ENCODE measurements at places on chromosomes 16 and 17.

DNA sequence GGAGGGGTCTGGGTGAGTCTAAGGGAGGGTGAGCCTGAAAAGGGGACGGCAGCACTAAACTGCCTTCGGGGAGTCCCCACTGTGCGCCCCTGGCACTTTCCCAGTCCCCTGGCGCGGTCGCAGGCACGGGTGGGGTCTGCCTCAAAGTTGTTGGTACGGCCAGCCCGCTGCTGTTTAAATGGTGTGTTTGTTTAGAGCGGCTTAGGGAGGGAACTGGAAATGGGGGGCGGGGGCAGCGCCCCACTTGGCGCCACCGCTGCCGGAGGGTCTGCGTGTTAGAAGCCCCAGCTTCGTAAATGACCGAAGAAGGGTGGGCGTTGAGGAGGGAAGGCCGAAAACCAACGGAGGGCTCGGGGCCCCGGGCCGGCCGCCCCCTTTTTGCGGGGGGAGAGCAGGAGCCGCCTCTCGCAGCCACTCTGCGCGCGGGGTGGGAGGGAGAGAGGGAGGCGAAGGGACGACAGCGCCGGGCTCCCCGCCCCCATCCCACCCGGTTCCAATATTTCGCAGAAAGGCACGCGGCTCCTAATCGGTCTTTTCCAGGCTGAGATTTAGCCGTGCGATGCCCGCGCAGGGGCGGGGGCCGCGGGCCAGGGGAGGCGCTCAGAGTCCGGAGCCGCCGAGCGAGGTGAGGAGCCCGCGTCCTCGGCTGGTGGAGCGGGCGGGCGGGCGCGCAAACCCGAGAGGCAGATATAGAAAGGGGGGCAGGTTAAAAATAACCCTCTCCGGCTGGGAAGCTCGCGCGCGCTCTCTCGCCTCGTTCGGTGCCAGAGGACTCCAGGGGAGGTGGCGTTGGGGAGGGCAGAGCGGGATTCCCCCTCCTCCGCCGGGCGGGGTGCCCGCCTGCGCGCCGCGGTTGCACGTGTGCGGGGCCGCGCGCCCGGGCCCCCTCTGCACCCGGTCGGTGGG, 54.9 kb downstream of the SREBF1 start:
- H3K4me1 ChIP-seq, result peaks cover 37% of the 10 kb centered on the region
- peak overlapping the region; percentile 57 for H3K4me3 ChIP-seq
- no peak overlapping the region for H3K27ac ChIP-seq
- peaks cover 5% of the 10 kb centered on the region for H3K27me3 ChIP-seq
- no peaks in the 10 kb centered on the region for H3K36me3 ChIP-seq

DNA sequence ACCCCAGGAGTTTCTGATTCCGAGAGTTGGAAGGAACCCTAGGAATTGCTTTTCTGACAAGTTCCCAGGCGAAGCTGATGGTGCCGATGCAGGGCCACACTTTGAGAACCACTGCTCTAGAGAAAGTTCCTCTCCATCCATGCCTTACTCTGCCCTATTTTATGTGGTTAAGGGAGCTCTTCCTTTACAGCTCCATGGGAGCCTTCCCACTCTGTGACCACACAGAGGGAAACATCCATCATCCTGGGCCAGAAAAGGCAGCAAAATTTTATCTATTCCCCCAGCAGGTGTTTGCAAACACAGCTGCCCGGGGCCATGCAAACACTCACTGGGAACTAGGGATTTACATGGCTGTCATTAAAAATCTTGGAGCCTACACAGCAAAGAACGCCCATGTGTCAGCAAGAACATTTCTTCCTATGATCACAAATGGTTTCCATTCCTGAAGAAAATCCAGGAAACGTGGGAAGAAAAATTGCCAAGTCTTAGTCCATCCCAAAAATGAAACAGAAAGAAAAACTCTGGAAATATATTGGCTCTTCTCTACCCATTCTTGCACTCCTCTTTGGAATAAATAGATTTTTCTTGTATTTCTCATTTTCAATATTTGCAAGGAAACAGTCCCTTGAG, 252.7 kb downstream of the PMP22 start:
- H3K27ac ChIP-seq, result no peak overlapping the region
- no peak overlapping the region for H3K4me3 ChIP-seq
- peaks cover 17% of the 10 kb centered on the region for H3K27me3 ChIP-seq
- H3K4me1 ChIP-seq, result no peaks in the 10 kb centered on the region
- no peaks in the 10 kb centered on the region for H3K36me3 ChIP-seq
- no peak for DNase-seq

- no peaks in the 10 kb centered on the region for H3K4me1 ChIP-seq
- DNase-seq, result no peak
- no peak overlapping the region for H3K27ac ChIP-seq
Observed at GRCh38 chr17:74654742-74655141, 31.2 kb upstream of the CD300E start.

GRCh38 chr16:87918866-87919680, 17.3 kb downstream of the CA5A start:
- peaks cover 8% of the 10 kb centered on the region for H3K4me1 ChIP-seq
- H3K27ac ChIP-seq, result peak overlapping the region; percentile 5
- DNase-seq, result no peak
- H3K36me3 ChIP-seq, result no peaks in the 10 kb centered on the region
- peaks cover 21% of the 10 kb centered on the region for H3K27me3 ChIP-seq

- no peak overlapping the region for H3K27ac ChIP-seq
- H3K4me1 ChIP-seq, result peaks cover 32% of the 10 kb centered on the region
- no peak overlapping the region for H3K4me3 ChIP-seq
- DNase-seq, result no peak
Observed at GRCh38 chr17:65030618-65031017, 25.9 kb downstream of the GNA13 start.

DNA sequence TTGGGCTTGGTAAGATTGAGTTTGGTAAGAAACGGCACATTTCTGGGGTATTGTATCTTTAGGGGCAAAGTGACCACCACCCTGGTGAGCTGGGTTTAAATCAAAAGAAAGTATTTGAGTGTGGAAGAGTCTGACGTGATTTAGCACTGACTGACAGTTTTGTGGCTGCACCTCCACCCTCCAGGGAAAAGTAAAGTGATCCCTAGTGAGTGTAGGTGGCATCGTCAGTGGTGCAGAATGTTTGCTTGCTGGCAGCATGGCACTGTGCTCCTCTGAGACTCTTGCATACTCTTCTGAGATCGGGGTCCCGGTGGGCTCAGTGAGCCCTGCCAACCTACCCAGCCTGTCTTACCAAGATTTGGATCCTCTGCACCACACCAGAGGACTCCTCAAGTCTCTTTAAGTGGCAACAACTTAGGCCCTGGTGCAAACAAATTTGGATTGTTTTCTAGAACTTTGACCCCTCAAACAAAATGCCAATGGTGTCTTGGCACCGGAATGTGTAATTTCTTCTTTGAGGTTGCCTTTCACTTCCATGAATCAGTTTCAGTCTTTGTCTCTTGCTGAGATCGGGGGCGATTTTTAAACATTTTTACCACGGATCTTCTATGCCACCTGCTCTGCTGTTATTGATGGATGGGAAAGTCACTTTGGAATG, 2.8 kb downstream of the PRKCB start:
- no peaks in the 10 kb centered on the region for H3K4me1 ChIP-seq
- peaks cover 6% of the 10 kb centered on the region for H3K36me3 ChIP-seq
- no peak overlapping the region for H3K27ac ChIP-seq
- DNase-seq, result no peak

DNA sequence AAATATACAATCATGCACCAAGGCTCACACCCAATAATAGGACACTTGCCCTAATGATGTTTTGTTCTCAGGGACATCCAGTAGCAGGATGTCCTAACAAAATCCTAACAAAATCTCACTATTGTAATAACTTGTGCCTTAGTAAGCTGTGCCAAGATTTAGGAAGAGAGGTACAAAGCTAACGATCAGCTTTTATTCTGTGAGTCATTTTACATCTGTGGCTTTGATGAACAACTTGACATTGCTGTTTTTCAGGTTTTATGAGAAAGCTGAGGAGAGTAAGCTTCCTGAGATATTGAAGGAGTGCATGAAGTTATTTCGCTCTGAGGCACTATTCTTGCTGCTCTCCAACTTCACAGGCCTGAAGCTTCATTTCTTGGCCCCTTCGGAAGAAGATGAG, 18.9 kb downstream of the OGFOD1 start:
- H3K4me1 ChIP-seq, result no peaks in the 10 kb centered on the region
- H3K27ac ChIP-seq, result no peak overlapping the region
- DNase-seq, result no peak
- peaks cover 29% of the 10 kb centered on the region for H3K36me3 ChIP-seq

- peaks cover 5% of the 10 kb centered on the region for H3K27me3 ChIP-seq
- DNase-seq, result no peak
- H3K4me1 ChIP-seq, result peaks cover 39% of the 10 kb centered on the region
- H3K27ac ChIP-seq, result no peak overlapping the region
- H3K4me3 ChIP-seq, result no peak overlapping the region
- H3K36me3 ChIP-seq, result no peaks in the 10 kb centered on the region
Observed at GRCh38 chr17:59333836-59334235, 2.4 kb downstream of the YPEL2 start.

DNA sequence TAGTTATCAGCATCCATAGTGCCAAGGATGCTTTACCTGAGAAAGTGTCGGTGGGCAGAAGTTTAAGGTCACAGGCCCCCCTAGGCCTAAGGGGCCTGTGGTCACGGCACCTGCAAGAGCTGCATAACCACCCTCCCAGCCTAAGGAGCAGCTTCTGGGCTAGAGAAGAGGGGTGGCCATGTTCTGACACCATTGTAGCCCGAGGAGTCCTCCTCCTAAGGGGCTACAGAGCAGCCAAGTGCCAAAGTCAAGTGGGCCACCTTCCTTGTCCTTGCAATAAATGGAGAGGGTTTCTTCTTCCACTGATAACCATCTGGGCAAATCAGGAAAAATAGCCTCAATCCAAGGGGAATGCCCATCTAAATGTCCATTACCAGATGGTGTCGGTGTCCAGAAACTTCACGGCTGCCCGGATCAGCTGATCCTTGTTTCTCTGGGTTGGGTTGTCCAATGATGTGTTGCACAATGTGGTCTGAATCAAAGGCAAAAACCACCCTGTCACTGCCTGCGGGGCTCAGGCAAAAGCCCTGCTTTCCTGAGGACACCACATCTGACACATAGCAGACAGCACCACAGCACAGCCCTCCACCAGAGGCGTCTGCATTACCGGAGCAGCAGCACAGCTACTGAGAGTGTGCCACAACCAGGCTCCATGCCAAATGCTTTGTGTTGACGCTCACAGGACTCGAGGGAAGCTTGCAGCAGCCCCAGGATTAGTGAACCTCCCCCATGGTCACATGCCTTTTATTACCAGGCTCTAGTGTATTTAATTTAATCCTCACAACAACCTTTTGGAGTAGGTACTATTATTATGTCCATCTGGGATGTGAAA, 12.8 kb downstream of the ATPAF2 start:
- H3K36me3 ChIP-seq, result no peaks in the 10 kb centered on the region
- H3K4me1 ChIP-seq, result peaks cover 23% of the 10 kb centered on the region
- H3K27me3 ChIP-seq, result no peaks in the 10 kb centered on the region

- H3K27me3 ChIP-seq, result peaks cover 28% of the 10 kb centered on the region
- no peak overlapping the region for H3K27ac ChIP-seq
- no peak overlapping the region for H3K4me3 ChIP-seq
Observed at GRCh38 chr16:977081-977701, 4.4 kb upstream of the SOX8 start.

Data from HFFc6 (cell line).